Activated CD8-positive, alpha-beta memory T cell treated with anti-CD3 and anti-CD28 coated beads, Interleukin-2, amount 50 U/mL, for 48 hours (primary cell): ENCODE measurements at places on chromosomes 1 and 21.

DNA sequence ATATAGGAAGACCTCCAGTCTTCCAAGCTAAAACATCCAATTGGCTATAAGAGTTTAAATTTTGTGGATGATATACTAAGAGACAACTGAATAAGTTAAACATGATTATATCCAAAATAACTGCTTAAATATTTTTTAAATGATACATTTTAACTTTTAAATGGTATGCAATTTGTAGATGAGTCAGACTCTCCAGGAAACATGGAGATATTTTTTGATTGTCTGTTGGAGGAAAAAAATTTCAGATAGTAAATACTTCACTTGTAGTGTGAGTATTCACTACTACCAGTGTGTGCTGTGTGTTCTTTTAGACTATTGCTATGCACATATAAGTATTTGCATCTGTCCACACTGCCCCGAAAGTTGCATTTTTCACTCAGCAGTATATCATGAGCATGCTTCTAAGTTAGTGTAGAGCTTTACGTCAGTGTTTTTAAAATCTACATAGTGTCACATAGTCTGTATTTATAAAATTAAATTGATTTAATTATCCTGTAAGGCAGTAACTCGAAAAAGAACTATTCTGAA, 91.1 kb downstream of the USP25 start:
- no peak for DNase-seq

DNA sequence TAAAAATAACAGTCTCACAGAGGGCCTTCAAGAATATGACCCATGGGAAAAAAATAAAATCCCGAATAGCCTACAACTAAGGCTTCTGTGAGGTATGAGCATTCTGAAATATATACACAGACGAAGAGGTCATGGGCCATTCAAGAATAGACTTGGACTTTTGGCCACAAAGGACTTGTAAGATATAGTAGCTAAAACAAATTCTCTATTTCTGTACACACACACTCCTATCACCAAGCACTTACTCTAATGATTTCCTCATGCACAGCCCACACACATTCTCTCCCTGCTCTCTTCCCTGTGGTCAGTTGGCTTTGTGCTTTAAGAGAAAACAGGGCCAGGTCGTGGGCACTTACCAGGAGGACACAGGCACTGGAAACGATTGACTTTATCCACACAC, 69.7 kb upstream of the ADAM30 start:
- no peak for DNase-seq

DNA sequence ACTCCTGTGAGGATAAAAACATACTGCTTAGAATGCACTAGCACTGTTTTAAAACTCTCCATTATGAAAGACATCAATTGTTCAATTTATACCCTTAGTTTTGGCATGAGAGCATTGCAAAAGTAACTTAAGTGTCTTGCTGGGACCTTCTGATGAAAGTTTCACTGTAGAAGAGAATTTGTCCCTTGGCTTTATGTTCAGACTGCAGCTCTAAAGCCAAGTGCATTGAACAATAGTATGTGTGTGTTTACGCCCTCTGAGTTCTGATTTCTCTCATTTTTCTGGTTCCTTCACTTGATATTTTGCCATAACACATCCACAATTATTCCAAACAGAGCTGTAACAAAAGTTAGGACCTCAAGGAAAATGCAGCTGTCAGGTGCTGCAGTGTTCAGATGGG, 474.6 kb downstream of the DISC1 start:
- no peak for DNase-seq

GRCh38 chr1:55631509-55631908, 416.3 kb upstream of the USP24 start:
- no peak for DNase-seq

DNA sequence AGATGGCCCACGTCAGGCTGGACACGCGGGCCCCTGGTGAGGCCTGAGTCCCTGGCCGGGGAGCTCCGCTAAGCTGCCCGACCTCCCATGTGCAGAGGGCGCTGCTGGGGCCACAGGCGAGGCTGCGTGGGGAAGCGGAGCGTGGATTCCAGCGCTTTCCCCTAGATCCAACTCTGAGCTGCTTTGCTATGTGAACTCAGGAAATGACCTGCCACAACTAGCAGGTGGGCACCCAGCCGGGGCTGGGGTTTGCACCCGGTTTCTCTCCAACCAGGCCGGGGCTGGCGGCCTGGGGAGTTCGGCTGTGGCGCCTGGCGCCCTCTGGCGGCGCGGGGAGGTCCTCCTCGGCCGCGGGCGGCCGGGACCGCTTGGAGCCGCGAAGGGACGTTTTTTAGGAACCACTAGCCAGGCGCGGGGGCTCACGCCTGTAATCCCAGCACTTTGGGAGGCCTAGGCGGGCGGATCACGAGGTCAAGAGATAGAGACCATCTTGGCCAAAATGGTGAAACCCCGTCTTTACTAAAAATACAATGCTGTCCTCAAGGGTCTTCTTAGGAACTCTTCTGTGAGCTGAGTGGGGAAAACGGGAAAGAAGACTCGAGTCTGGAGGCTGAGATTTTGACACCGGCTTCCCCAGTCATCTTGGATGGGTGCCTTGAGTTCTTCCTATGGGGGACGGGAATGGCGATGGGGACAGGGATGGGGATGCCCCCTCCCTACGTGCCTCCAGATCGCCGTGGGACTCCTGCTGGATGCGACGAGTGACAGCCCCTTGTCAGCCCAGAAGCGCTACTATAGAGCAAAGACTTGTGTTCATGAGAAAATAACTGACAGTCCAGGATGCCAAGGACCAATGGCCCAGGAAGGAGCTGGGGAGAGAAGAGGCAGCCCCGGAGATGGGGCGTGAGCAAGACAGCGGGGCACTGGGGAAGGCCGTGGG, 12.6 kb downstream of the PYCR2 start:
- DNase-seq = peak; percentile 91

GRCh38 chr21:28761674-28762356, 230.9 kb downstream of the LTN1 start:
- DNase-seq = no peak

- DNase-seq = no peak
Measured at GRCh38 chr1:53292690-53293089, 35.2 kb downstream of the LRP8 start.

DNA sequence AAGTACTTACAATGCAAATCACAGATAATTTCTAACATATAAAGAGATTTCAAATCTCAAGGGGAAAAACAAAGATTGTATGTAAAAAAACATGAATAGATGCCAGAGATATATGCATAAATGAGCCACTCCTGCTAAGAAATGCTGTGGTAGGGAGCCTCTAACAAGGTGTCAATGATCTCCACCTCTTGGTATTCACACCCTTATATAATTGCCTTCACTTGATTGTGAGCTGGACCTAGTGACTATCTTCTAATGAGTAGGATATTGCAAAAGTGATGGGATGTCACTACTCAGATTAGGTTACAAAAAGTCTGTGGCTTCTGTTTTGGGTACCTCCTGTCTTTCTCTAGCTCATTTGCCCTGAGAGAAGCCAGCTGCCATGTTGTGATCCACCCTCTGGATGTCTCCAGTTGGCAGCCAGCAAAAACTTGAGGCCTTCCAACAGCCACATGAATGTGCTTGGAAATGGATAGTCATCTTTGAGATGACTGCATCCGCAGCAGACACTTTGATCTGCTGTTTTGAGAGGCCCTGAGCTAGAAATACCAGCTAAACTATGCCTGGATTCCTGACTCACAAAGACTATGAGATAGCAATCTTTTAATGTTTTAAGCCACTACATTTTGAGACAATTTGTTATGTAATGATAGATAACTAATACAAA, 196.1 kb upstream of the FGGY start:
- no peak for DNase-seq

DNA sequence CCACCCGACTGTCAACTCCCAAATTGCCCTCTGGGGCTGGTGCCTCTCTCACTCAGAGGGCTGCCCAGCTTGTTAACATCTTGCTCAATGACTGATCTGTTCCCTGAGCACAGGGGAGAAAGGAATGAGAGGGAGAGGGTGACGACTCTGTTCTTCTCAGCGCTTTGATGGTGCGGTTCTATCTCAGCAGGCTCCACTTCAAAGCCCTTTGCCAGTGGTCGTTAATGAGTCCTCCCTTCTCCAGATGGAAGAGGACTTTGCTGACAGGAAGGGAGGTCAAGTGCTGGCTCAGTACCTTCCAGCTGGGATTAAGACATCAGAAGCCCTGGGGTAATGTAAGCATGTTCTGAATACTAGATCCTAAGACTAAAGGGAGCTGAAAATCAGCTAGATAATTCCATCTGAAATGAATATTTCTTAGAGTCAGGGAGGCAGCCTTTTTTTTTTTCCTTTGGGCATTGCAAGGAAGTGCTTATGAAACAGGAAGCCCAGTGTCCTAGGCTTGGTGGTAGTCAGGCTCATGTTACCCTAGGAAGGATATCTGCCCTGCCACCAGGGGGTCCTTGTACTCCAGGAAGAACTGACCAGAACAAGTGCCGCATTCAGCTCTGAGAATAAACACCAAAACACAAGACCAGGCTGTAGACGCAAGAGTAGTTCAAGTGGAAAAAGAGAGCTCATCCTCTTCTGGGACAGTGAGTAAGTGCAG, 4.7 kb downstream of the FMOD start:
- DNase-seq = no peak

DNA sequence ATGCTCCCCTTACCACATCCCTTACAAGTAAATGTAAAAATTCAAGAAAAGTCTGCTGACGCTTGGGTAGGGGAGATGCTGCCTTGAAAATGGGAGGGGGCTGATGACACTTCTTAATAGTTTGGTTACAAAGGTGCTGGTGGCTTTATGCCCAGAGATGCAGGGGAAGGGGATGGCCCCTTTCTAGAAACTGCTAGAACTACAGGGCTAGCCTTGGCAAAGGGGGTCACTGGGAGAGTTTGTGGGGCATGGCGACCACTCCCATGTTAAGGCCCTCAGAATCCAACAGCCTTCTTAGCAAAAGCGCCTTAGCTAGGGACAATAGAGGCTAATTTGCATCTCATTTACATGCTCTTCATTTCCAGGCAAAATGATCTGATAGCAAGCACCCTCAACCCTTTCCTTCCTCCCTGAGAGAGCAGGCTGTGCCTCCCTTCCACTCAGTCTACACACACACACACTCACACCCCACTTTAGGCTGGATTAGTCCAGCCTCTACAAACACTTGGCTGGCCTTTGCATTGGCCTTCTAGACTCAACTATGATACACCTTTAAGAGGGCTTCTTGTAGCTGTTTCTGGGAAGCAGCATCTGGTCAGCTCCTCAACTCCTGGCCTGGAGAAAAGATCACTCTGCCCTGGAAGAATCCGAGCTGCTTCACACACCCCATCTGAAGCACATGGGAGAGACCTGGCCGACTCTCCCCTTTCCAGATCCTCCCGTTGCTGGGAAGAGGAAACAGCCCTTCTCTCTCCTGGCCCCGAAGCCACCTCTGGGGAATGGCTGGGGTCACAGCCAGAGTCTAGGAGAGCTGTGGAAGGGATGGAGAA, 1.7 kb downstream of the SEMA6C start:
- DNase-seq = no peak

GRCh38 chr21:29949991-29950390, 10.2 kb upstream of the GRIK1 start:
- no peak for DNase-seq

- no peak for DNase-seq
Measured at GRCh38 chr1:207833381-207833780, 77.5 kb downstream of the CD34 start.

DNA sequence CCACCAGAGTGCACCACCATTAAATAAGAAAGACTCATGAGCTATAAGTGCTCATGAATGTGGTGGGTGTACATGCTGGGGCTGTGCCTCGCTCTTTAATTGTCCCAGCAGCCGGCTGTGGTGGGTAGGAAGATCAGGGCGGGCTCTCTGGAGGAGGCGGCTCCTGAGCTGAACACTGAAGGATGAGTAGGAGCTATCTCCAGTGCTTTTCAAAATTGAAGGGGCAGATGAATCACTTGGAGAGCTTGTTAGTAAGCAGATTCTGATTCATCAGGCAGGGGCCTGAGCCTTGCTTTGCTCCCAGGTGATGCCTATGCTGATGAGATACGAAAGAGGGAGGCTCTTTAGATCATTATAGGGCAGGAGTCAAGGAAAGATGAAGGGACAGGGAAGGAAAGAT, 54.1 kb downstream of the ETS2 start:
- DNase-seq = no peak

- no peak for DNase-seq
Measured at GRCh38 chr1:52139817-52140540, 1.9 kb upstream of the ZFYVE9 start.

DNA sequence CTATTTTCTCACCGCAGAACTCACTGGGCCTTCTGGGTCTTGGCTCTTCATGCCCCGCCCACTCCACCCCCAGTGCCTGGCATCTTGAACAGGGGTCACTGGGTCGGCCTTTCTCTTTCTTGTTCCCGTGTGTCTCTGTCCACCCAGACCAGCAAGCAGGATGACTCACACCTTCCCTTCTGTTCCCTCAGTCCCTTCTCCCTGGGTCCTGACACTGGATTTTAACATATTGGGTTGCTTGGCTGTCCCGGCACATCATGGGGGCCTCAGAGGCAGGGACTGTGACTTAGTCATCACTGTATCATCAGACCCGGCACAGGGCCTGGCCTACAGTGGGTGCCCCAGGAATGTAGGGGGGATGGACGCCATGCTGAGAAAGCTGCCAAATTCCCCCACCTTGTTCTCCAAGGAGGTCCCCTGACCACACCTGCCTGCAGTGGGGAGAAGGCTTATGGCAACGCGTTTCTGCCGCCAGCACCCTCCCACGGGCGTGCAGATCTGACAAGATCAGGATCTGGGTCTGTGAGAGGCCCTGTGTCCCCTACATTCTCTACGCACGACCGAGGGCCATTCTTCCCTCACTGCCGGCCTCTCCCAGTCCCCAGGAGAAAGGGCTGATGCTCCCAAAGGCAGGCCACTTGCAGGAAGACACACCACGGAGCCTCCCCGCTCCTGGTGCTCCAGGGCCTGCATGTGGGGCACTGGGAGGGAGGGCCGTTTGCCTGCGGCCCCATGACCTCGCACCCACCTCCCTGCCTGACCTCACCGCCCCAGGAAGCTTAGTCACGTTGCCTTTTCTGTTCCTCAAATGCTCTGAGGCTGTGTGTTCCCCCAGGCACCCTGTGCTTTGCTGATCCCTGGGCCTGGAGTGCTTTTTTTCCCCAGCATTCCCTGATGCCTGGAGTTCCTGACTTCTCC, 157.2 kb upstream of the TMEM51 start:
- DNase-seq = no peak

GRCh38 chr1:182809414-182809957, 19.9 kb downstream of the NPL start:
- DNase-seq = no peak

DNA sequence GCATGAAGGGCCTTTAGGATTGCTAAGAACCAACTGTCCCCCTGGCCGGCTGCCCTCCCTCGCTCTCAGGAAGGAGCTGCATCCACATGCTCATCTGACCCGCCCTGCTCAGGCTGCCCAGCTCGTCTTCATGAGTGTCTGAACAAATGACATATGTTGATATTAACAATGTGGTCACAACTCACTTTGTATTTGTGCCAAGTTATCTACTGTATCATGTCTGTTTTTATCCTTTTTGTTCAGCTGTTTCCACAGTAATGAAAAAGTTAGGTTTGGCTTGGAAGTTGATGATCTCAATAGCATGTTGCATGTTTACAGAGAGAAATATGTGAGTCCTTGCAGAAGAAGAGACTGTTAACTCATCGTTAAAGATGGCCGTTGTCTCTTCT, 75.1 kb downstream of the PHTF1 start:
- DNase-seq = no peak
